Kidney glomerular epithelial cell (primary cell): ENCODE measurements at places on chromosomes 11 and 22.

DNA sequence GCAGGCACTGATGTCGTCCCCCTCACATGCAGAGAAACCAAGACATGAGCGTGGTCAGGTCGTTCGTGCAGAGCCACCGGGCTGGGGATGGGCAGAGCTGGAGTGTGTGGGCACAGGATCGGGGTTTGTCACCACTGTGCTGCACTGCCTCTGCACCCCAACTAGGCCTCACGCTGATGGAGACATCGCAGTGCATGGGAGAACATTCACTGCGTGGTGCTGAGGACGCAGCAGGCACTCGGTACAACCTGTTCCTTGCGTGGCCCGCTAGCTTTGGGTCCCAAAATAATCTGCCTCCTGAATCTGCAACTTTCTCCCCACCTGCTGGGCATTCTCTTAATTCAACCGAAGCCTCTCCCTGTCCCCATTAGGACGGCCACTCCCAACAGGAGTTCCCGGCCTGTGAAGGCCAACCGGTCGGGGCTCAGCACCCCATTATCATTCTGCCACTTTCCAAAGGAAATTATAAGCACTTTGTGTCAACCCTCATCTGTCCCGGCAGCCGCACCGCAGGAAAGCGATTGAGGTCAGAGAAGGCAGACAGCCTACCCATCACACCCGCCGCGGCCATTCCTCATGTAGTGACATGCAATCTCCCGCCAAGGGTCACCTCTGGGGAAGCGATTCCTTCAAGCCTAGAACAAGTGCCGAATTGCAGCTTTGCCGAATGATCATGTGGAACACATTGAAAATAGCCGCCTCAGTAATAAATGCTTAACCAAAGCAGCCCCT is 490.4 kb downstream of the MN1 start:
- DNase-seq = no peak

- no peak for DNase-seq
Measured at GRCh38 chr22:42630901-42631602, 9.3 kb downstream of the ATP5MGL start.

GRCh38 chr11:44814881-44815592 is 88.3 kb downstream of the TSPAN18 start:
- no peak for DNase-seq

- no peak for DNase-seq
Measured at GRCh38 chr22:46373159-46373558, 37.6 kb downstream of the TRMU start.

DNA sequence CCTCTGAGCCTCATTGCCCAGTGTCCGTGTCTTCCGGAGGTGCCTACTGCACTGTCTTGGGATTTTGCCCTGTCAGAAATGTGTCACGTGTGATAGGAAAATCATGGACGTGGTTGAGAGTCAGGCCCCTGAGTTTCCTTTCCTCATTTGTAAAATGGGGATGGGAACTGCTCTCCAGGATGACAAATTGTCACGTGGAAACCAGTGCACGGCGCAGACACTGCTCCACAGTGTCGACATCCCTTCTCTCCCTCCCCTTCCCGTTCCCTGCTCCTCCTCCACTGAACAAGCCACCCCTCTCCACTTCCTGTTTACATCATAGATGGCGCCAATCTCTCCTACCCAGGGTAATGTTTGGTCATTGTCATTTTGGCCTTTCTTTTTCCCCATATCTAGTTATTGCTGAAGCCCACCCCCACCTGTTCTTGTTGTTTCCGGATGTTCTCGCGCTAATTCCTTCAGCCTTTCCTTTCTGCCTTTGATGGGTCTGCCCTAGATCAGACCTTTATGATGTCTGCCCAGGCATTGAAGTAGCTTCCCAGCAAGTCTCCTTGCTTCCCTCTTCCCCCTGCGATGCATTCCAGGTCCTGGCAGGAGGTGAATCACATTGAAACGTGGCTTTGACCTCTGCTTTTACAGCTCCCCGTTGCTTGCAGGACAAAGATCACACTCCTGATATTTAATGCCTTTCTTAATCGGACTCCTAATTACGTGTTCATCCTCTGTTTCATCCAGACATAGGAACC is 91.8 kb downstream of the TBC1D22A start:
- DNase-seq = no peak

- DNase-seq = no peak
Measured at GRCh38 chr11:130645843-130646197, 197.4 kb downstream of the ADAMTS15 start.

DNA sequence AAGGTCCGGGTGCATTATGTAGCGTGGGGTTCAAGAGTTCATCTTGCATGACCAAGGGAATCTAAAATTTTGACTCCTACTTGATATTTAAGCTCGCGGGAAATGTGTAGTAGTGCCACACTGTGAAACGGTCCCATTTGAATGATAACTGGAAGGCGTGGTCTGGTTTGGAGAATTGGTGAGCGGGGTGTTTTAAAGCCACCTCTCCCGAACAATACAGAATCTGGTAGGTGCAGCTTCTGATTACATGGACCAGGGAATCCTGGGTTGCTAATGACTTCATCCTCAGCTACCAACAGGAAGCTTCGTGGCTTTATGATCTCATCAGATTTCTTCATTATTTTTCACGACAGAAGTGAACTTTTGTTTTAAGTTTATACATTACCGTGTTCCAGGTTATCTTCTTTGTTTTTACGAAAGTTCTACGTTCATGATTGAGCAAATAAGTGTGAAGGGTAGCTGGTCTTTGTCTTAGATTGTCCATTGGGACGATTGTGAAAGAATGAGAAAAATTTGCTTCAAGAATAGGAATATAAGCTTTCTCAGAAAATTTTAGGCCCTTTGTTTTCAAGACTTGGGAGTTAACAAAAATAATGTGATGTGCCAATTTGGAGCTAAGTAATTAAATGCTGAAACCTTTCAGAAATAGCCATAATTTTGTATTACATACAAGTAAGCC is 1.7 kb downstream of the QSER1 start:
- peak; percentile 58 for DNase-seq

DNA sequence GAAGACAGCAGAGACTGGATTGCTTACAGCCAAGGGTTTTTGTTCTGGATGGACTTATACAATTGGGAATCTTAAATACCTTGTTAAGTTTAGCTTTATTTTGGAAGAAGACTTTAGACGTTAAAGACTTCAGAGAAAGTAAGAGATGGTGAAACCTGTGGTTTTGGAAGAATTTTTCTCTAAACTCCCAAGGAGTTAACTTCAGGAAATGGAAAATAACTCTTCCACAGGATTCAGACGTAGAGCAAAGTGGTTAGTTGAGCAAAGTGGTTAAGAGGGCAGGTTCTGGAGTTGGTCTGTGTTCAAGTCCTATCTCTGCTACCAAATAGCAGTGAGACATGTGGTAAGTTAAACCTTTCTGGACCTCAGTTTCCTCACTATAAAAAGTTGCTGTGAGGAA is 12.8 kb downstream of the PITPNB start:
- DNase-seq = no peak

DNA sequence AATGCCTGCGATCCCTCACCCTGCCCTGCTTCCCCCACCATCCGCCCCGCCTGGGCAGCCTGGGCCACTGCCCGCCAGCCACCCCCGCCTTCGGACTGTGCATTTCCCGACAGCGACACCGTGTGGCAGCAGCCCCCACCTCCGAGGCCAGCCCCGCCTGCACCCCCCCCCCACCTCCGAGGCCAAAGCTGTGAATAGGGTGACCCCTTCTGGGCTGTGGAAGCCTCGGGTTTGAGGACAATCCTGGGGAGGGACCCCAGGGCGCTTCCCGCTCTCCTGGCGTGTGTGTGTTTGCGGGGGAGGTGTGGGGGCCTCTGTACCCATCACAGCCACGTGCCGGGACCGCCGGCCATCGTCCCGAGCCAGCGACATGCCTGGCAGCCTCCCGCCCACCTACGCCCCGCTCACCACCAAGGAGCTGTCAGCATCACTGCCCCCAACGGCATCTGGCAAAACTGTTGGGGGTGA is 33.8 kb upstream of the PPARA start:
- DNase-seq = peak; percentile 69

DNA sequence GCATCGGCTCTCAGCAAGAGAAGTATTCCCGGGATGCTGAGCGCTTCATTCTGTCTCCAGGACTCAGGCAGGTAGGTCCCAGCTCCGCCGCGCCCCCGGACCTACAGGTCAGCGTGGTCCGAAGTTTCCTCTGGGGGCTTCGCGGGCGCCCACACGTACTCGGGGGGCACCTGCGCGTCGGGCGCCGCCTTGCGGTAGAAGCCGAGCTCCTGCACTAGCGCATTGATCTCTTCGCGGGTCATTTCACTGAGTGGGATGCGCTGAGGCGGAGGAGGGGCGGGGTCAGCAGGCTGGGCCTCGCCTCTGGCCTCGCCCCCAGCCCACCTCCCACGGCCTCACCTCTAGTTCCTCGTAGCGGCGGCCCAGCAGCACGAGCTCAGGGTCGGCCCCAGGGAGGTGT is 2.5 kb downstream of the SELENOM start:
- no peak for DNase-seq

- DNase-seq = peak; percentile 82
Measured at GRCh38 chr11:15897211-15897960, 459.0 kb downstream of the SOX6 start.

- no peak for DNase-seq
Measured at GRCh38 chr11:1449490-1450243, 36.9 kb downstream of the MOB2 start.

DNA sequence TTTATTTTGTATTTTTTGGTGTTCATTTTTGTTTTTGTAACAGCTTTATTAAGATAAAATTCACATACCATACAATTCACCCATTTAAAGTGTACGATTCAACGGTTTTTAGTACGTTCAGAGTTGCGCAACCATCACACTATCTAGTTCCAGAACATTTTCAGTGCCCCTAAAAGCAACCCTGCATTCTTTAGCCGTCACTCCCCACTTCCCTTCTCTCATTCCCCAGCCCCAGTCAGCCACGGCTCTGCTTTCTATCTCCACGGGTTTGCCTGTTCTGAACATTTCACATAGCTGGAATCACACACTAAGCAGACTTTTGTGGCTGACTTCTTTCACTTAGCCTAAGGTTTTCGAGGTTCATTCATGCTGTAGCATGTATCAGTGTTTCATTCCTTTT is 9.6 kb upstream of the KCNQ1OT1 start:
- peak; percentile 47 for DNase-seq

- DNase-seq = peak; percentile 6
Measured at GRCh38 chr22:35705141-35705540, 12.5 kb upstream of the APOL5 start.

DNA sequence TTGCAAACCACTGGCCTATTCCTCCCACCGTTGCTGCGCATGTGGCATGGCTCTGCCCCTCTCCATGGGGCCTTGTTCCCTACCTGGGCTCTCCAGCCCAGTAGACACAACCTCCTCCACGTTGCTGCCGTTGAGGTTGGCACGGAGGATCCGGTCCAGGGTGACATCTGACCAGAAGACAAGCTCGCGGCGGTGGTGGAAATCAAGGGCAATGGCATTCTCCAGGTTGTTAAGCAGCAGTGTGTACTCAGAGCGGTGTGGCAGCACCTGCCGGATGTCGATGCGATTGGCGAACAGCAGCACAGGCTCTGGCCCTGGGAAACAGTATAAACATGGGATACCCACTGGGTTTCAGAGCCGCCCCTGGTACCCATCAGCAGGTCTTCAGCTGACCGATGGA is 23.8 kb downstream of the LRP4 start:
- DNase-seq = no peak

DNA sequence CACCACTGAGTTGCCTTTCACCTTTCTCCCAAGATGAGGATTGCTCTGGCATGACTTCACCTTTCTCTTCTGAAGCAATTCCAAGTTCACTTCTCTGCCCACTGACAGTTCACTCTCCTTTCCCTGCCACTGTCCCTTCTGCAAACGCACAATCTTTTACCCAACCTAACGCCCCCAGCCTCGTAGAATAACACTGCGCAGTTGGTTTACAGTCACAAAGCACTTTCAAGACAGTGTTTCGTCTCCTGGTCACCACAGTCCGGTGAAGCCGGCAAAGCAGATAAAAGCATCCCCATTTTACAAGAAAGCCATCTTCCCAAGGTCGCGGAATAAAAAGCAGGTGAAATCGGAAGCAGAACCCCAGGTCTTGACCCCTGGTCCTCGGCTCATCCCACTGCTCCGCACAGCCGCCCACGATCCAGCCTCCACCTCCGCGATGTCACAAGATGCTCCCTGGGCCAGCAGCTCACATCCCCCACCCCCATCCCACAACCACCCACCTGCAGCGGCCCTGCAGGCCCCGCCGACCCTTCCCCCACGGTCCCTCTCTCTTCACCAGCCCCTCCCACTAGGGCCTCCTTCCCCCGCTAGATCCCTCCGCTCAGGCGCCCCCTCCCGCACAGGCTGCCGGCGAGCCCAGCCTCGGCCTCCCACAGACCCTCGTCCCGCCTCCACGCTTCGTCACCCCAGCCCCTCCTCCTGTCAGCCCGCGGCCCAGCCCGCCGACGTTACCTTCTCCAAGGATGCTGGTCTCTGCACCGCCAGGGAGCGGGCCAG is 585 bp downstream of the PI4KA start:
- DNase-seq = peak; percentile 71

DNA sequence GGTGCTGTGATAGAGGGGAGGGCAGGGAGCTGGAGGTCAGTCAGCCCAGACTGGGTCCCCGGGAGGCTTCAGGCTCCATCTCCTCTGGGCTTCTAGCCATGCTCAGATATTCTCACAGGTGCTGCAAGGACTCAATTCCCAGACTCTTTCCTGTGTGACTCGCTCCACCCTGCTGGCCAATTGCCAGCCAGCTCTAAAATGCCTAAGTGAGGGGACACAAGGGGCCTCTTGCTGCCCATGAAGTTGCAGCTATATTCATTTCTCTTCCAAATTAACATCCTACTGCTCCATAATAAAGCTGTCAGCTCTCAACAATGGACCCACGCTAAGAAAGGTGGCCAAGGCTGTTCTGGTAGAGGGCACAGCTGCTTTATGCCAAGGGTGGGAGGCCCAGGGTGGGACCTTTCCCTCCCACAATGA is 101.5 kb downstream of the PLEKHA7 start:
- no peak for DNase-seq

DNA sequence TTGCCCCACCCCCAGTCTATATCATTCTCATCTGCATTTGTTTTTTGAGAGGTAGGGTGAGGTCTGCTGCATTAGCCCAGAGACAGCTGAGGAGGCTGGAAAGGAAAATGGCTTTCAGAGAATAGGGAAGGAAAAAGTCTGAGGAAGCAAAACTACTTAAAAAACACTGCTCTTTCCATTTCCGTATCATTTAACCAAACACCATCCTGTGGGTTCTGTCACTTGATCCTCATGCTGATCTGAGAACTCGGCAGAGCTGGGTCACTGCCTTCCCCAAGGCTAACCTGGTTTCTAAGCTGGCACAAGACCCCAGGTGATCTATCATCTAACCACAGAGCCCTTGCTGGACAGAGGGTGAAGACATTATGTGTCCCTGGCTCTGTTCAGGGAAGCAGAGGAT is 1.2 kb downstream of the FOLR2 start:
- DNase-seq = no peak

DNA sequence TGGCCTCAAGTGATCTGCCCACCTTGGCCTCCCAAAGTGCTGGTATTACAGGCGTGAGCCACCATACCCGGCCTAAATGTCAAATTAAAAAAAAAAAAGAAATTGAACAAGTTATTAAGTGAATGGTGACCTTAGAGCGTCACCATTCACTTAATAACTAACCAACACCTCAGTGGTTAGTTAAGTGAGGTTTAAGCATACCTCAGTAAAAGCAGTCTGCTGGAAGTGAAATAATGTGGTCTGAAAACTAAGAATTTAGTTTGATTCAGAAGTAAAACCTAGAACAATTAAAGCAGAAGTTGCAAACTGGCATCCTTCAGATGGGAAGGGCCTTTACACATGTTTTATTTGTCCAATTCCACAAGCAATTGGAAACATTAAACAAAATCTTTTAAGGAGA is 71.5 kb downstream of the FCHSD2 start:
- no peak for DNase-seq
